Activated T-helper 17 cell treated with anti-CD3 and anti-CD28 coated beads, Interleukin-2, amount 50 U/mL, for 72 hours (primary cell): ENCODE measurements at places on chromosomes 2 and 18.

DNA sequence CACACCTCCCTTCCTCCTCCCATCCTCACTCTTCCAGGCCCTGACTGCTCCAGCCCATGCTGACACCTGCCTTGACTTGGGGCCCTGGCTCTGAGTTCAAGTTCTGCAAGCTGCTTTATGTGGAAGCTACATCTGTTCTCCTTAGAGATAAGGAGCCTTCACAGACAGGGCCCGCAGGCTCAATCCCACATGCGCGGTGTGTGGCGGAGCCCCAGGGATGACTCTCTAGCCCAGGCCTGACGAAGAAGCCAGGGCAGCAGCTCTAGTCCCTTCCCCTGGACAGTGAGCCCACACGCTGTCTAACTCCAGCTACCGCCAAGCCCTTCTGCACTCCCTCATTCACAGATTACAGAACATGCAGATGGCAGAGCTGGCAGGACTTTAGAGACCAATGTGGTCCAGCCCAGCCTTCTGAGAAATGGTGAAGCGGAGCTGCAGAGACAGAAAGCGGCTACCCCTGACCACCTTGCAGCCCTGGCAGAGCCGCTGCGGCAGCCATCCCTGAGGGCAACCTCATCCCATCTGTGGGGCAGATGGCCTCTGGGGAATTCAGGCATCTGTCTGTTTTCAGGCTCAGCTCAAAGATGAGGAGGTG lies 304.3 kb downstream of the CELF4 start:
- no peak for ATAC-seq

DNA sequence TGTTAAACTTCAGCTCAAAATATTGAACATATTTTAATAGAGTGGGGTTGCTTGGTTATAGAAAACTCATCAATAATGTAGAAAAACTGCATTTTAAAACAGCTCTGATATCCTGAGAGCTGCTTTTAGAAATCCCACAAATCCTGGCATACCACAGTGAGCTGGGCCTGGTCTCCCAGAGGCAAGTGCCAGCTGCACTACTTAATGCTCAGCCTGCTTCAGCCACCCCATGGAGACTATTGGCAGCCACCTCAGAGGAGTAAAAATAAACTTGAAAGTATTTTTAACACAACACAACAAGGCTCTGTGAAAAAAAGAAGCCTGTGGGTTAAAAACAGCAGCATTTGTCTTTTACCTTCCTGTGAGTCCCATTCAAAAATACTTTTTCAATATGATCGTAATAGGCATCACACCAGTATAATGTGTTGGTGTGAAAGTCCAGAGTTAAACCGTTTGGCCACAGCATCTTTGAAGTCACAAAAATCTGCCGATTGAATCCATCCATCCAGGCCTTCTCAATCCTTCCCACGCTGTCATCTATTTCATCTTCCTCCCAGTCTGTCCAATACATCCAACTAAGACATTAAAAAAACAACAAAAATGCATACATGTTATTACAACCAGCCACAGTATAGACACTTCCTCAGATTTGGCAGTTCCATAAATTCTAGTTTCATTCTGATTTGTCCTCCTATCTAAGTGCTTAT lies 1115.3 kb downstream of the LRP1B start:
- no peak for ATAC-seq

DNA sequence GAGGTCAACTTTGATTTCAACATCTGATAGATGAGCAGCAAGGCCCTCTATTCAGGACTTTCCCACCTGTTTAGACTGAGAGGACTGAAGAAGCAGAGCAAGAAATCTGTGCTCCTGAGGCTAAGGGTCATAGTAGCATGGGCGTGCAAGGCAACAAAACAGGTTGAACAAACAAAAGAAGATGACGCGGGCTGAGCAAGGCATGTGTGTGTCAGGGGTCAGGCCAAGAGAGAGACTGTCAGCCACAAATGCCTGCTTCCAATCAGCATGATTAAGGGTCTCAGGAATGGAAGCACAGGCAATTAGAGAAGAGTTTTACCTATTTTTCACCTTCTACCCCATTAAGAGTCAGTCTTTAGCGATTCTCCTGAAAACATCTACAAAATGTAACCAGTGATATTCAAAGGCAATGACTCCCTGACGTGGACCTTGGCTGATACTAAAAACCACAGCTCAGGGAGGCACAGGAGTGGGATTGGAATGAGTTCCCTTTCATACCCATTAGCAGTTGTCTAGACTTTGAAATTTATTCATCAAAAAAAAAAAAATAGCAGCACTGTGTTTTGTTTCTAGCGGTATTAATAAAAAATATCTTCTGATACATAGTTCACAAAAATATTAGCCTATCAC lies 81.9 kb downstream of the DYNAP start:
- no peak for ATAC-seq

GRCh38 chr2:60998628-60999545 lies 18.6 kb upstream of the PEX13 start:
- peak; percentile 47 for ATAC-seq

DNA sequence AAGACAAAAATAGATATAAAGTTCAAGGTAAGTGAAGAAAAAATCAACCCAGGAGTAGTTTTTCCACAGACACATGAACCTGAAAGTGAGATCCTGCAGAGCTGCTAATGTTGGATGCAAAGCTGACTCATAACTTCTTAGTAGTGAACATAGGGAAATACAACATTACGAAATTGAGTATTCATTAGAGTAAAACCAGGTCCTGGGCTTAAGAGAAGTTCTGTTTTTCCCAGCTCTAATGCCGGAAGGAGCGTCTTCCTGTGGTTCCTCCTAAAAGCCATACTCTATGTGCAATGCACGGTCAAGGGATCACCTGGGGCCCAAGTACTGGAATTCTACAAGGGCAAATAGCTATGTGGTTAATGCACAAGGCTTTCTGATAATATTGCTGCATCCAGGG lies 141.7 kb downstream of the RBMS1 start:
- peak; percentile 37 for ATAC-seq

DNA sequence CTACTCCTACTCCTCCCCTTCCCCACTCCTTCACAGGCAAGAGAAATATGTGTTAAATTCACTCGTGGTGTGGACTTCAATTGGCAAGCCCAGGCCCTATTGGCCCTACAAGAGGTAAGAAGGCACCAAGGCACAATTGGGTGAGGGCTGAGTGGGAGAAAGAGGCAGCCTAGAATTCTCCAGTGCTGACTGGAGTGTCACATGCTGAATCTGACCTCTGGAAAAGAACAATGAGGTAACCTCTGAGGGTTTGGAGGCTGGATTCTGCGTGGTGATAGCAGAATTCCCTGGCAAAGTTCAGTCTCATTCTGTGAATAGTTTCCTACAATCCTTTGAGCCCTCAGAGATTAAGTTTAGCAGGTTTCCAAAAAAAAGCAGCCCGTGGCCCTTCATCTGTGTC lies 6.9 kb downstream of the CENPA start:
- no peak for ATAC-seq

DNA sequence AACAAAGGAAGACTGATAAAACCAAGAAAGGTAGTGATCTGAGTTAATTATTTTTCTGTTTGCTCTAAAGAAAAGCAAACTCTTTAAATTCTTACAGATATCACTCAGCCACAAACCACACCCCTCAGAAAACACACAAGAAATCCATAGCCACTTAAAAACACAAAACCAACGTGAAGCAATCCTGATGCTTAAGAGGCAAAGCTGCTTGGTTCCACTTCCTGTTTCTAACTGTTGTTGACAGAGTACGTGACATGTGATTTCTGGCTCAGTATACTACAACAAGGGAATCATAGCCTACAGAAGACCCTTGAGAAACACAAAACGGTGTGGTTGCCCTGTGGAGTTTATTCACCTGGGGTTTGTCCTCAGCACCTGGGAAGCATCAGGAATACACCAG lies 240.9 kb upstream of the APCDD1 start:
- ATAC-seq, result no peak

GRCh38 chr2:236657801-236658200 lies 88.2 kb downstream of the ACKR3 start:
- no peak for ATAC-seq

- no peak for ATAC-seq
Observed at GRCh38 chr2:17427401-17427800, 90.8 kb downstream of the RAD51AP2 start.

DNA sequence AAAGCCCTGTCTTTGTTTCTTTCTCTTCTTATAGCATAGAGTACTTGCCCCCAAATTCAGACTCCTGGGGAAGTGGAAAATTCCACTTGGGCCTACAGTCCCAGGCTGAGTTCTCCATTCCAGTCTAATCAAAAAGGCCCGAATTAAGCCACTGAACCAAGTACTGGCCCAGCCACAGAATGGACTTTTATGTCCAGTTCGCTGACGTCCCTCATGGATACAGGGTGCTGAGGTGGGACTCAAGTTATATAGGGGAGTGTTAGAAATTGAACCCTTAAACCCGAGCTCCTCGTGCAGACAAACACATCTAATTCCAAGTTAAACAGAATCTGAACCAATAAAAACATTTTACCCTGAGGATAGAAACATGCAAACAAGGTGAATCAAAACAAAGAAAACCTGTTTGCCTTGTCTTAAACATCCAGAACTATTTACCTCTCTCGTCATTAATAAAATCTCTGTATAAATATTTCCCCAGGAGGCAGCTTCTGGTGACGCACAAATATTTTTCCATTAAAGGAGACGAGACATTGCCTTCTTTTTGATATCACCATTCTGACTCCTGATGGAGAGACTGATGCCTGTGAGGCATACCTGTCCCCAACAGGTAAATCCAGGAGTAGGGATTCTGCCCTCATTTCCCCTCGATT lies 136.8 kb upstream of the ARL4C start:
- no peak for ATAC-seq

DNA sequence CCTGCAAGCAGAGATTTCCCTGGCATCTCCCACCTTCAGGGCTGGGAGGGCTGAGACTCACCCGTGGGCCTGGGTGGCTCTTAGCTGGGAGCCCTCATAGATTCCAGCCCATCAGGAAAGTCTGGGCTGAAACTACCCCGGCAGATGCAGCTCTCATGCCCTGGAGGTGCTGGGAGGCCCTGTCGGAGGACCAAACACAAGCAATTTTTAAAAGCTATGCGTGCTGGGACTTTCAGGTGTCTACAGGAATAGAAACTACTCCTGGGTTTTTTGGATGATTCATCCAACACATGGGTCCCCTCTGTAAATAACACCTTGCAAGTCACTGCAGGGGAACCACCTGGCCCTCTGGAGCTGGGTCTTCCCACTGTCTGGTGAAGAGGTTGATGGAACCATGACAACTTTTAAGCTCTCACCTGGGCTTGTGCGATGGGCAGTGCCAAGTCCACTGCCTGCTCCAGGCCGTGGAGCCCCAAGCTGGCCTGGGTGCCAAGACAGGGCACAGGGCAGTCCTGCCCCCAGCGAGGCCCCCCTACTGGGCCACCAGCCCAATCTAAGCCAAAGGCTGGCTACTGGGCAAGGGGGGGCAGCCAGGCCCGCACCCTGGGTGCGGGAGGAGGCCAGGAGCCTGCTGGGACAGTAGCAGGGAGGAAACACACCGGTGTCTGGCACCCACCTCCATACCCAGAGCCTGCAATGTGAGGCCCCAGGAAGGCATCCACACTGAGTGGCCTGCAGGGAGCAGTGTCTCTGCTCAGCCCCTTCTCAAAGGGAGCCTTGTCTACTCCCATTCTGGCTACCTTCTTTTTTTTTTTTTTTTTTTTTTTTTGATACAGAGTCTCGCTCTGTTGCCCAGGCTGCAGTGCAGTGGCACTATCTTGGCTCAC lies 1.1 kb upstream of the GPR55 start:
- ATAC-seq, result peak; percentile 65
